Head of caudate nucleus (tissue), 42 donors: ENCODE measurements at places on chromosomes 1 and 21.

- DNase-seq, result no peak
Measured at GRCh38 chr1:6785728-6786505, 663 bp downstream of the CAMTA1 start.

- no peak for DNase-seq
Measured at GRCh38 chr1:212218911-212219310, 66.3 kb upstream of the PPP2R5A start.

DNA sequence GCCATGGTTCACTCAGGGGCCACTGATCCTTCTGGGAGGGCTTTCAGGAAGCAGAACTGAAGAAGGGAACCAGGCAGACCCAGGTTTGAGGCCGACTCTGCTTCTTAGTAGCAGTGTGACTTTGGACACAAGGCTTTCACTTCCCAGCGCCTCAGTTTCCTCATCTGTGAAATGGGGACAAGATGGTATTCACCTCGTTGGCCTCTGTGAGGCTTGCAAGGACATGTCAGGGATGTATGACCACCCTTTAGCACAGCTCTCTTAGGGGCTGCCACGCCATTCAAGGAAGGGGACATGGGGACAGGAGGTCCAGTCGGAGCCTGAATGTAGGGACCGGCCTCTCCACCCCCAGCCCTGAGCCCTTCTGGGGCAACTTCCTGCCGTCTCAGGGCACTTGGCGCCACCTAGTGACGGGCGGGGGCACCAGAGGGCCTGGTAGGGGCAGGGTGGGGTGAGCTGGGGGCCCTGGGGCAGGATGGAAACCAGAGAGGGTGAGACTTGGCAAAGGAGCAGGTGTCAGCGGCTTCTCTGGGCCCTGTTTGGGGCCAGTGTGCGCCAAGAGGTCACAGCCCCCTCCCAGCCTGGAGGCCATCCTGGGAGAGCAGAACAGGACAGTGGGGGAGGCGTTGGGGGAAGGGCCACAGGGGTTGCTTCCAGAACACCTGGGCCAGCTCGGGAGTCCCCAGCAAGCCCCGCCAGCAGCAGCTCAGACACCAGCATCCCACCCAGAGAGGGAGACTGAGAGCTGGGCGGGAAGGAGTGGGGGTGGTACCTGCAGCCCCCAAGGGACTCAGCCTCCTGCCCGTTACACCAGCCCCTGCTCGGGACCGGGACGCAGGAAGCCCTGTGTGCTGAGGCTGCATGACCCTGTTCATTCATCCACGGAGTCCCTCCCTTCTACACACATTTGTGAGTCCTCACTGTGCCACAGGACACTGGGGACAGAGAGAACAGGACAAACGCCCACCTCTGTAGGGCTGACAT lies 102.5 kb upstream of the TARDBP start:
- DNase-seq, result peak; percentile 25

- no peak for DNase-seq
Measured at GRCh38 chr1:159869607-159870006, 7.2 kb upstream of the VSIG8 start.

GRCh38 chr1:51728611-51729155 lies 111.8 kb downstream of the OSBPL9 start:
- no peak for DNase-seq

- no peak for DNase-seq
Measured at GRCh38 chr21:45348591-45349327, 56.2 kb upstream of the COL18A1 start.

DNA sequence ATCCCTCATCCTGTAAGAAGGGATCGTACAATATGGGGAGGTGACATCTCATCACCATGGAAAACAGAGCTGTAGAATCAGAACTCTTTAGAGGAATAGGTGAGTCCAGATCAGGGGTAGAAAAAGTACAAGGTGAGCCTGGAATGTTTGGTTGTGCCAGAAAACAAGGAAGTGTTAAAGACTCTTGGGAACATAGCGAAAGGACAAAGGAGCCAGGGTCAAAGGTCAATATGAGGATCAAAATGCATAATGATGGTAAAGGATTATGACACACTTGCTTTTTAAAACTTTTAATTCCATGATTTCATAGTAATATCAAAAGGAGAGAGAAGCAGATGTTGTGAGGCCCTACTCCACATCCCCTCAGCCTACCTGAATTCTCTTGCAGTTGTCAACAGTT lies 19.2 kb upstream of the TRIM33 start:
- no peak for DNase-seq

- no peak for DNase-seq
Measured at GRCh38 chr21:44947930-44948331, 8.1 kb downstream of the SLX9 start.

DNA sequence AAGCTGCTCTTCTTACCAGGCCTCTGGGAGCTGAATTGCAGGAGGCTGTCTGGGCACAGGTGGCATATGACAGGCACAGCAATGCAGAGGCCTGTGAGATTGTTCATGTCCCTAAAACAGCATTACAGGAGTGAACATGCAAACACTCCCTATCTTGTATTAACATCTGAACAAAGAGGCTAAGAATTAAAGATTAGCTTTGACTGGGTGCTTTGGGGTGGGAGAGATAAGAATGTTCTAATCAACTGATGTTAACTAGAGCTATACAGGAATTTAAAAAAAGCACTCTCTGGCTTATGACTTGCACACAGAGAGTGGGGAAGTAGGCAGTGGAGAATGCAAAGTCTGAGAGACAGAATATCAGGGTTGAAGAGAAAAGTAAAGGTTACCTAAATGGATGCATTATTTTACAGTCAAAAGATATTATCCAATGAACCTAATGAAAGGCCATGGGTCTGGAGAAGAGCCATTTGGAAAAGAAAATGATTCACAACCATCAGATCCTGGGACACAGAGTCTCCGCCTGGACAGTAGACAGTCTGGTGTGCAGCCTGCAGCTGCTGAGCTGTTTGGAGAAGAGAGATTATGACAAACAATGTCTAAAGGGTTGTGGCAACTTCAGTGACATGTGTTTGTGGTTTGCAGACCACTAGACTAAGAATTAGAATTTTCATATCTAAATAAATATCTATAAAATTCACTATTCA lies 20.2 kb downstream of the DPT start:
- DNase-seq, result no peak

- DNase-seq, result no peak
Measured at GRCh38 chr1:59900640-59901039, 25.9 kb downstream of the CYP2J2 start.

DNA sequence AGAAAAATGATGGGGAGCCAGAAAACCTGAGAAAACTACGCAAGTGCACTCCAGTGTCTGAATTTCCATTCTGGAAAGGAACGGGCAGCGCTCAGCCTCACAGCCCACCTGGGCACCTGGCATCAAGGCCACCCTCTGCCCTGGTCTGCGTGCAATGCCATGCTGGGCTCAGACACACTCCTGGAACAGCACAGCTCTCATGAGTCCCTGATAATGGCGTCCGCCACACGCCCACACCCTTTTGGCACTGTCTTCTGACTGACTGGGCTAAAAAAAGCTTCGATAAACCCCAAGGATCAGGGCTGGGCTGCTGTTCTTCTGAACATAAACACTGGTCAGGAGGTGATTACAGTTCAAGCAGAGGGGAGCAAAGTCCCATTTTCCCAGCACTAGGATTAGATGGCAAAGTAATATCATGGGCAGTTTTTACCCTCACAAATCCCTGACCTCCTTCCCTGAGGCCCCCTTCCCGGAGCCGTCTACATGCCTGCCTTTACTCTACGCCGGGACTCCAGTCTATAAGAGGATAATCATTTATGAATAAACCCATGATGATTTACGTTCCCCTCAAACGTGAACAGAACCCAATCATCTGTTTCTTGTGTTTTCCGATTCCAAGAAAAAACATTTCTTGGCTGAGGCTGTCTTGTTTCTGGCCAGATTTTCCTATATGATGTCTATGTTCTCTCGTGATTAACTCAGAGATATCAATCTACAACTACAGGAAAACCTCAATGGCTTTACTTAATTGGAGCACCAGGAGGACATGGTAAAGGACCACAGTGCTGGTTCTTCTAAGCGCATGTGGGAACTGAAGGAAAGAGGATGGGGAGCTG lies 22.6 kb downstream of the RCAN1 start:
- no peak for DNase-seq

DNA sequence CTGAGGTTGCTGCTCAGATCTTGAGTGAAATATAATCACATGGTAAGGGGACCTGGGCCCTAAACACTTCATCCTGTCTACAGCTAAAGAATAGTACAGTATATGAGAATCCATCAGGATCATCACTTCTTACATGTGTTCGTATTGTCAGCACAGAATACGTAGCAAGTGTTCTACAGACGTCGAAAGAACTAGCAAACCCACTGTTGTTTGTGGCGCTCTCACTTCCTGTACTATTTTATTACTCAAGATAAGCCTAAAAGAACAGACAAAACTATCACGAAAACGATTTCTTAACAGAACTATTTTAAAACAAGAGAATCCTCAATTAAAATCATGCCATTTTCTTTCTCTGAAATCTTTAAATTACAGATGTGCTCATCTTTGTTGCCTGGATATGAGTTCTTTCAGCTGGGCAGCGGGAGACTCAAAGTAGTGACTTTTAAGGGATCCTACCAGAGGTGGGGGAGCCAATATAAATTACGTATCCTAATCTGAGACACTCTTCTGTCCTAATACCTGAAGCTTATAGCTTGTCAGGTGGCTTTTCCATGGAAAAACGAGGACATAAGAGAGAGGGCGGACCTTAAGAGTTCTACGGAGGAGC lies 724 bp downstream of the ST7L start:
- no peak for DNase-seq

DNA sequence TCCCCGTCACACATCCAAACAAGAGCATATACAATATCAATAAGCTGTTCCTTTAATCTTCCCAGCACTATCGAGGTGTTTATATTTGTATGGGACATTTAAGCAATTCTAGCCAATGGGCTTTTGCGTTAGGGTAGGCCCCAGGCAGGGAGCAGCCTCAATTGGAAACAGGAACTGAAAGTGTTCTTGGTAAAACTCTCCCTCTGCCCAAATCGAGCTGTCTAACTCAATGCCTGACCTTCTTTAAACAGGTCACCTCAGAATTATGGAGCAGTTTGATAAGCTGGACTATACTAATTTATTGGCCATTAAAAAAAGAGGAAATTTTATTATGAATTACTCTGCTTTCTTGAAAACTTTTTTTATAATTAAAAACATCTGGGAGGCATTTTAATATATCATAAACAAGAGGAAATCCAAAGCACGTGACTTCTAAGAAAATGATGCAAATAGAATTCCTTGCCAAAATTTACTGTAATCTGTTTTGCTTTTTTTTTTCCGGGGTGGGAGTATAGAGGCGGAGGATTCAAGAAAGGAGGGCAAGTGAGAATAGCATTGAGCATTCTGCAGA lies 498.1 kb downstream of the LMO4 start:
- DNase-seq, result no peak

- DNase-seq, result peak; percentile 17
Measured at GRCh38 chr1:163528710-163529348, 207.1 kb downstream of the NUF2 start.

DNA sequence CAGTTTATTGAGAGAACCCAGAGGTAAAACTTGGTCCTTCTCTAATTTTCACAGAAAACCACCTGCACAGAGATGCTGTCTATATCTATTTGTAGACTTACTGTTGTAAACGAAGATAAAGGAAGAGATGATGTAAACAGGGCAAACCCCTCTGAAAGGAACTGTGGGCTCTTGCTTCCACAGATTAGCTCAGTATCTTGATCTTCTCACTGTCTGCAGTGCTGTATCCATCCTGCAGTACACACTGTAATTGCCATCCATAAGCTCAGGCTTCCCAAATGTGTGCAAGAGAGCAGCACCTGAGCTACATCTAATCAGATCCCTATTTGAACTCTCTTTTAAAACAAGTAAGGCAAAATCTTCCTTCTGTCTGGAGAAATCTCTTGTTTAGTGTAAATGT lies 16.6 kb upstream of the RWDD3 start:
- no peak for DNase-seq
